ENCODE measurements at places on chromosomes 7 and 10.
A peak's percentile ranks its signal among the peaks of the same experiment; 100 is the strongest.

DNA sequence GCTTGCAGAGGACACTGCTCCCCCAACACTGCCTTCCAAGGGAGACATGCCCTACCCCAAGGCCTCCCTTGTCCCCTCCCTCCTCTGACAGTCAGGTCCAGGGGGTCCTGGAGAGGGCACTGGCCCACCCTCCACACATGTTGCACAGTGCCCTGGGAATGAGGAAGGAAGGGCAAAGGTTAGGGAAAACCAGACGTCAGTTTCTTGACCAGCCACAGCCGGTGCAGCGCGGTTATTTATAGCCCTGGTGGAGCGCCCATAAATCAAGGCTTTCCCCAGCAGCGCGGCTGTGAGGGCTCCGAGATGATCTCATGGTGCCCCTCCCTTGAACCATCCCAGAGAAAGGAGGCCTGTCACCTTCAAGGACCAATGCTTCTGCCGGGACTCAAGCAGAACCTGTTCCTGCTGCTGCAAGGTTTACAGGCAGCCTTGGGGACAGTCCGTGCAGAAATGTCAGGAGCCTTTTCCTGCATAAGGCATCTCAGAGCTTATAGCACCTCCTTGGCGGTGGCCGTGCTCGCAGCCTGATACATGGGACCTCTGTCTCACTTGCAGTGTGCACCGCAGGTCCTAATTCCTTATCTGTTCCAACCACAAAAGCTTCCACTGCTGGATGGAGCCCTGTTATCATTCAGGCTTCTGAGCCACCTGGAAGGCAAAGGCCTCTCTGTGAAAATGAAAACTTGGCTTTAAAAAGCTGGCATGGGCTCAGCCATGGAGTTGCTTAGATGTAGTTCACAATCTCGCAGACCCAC, 127.3 kb downstream of the LHPP start:
- no peak for DNase-seq

- no peak for DNase-seq
Measured at GRCh38 chr10:3666525-3667302, 118.3 kb downstream of the KLF6 start.

GRCh38 chr7:40714363-40715052, 579.7 kb downstream of the SUGCT start:
- DNase-seq: no peak

GRCh38 chr10:73837072-73837471, 25.7 kb upstream of the NDST2 start:
- DNase-seq: peak; percentile 50

DNA sequence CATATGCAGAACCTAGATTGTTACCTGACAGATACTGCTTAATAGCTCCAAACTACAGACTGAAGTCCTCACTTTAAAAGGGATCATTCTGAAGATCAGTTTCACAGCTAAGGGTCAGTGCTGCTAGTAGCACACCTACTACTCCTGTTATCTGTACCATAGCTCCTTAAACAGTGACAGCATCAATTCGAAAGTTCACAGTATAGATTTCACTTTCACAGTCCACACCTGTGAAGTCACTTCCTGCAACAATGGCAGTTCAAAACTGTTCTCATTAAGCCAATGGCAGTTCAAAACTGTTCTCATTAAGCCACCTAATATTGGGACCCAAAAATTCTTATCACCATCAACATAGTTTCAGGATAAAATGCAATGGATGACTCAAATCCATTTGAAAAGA, 10.7 kb upstream of the FHIP2A start:
- DNase-seq: no peak

DNA sequence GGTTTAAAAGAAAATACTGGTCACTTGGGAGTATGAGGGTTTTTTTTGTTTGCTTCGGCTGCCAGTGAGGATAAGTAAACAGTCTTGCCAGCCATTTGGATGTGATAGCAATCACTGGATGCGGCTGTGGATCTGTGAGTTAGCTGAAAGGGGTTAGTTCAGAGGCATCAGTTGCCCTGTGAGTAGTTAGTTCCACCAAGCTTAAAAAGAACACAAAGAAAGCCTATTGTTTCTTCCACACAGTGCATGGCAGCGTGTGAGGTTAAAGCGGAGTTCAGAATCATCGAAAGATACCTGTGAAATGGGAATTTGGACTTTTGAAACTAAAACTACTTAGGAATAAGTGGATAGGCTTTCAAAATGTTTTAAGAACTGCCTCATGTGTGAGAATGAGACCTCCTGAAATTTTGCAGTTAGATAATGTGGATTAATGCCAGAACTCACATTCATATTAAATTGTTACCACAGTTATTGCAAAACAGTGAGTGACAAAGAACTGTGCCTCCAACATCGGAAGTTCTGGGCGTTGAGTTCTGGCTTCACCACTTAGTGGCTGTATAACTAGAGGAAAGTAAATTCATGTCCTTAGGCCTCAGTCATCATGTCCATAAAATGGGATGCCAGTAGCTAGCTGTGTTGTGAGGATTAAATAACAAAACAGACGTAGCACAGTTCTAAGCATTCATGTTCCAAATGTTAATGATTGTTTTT, 31.3 kb downstream of the KIAA1217 start:
- DNase-seq: peak; percentile 18

DNA sequence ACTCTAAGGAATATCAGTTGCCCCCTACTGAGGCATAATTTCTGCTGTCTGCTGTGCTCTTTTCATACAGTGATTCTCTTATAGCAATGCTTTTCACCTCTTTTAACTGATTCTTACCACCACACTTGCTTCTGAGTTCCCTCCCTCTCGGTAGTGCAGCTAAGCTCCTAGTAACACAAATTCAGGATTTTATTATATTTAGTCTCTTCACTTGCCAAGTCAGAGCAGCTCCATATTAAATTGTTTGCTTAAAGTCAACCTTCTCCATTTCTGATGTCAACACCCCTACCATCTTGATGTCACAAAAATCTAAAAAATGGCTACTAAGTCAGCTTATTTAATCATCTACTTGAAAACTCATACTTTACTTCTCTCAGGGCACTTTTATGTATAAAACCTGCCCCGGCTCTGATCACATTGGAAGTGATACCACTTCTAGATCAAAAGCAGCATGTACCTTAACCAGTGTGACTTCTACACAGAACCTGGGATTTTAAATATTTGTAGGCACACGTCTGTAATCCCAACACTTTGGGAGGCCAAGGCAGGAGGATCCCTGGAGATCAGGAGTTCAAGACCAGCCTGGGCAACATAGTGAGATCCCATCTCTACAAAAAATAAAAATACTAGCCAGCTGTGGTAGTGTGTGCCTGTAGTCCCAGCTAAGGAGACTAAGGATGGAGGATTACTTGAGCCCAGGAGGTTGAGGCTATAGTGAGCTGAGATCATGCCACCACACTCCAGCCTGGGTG, 55.3 kb downstream of the GDI2 start:
- no peak for DNase-seq

DNA sequence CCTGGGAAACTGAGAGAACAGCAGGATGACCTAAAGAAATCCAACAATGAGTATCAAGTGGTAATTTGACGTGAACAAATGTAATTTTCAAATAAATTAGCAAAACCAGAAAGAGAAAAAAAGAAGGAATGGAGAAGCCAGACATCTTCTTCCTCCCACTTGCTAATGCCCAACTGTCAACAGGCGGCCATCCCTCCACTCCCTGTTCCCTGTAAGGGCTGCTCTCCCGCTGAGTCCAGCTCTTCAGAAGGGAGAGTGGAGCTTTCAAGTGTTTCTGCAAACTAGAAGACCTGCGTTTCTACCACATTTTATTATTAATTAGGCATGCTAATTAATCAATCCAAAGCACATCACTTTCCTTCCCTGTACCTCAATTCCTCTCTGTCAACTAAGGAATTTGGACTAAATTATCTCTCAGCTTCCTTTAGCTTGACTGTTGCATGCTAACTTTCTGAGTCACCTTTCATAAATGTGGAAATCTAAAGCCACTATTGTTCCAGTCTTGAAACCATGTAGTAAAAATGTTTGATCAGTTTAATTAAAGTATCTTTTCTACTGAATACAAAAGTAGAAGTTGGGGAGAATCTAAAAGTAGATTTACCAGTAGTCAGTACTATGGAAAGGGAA, 48.4 kb upstream of the CUL1 start:
- DNase-seq: no peak

GRCh38 chr7:141123522-141123921, 49.7 kb downstream of the TMEM178B start:
- no peak for DNase-seq

- no peak for DNase-seq
Measured at GRCh38 chr7:50356945-50357268, 52.4 kb downstream of the IKZF1 start.

DNA sequence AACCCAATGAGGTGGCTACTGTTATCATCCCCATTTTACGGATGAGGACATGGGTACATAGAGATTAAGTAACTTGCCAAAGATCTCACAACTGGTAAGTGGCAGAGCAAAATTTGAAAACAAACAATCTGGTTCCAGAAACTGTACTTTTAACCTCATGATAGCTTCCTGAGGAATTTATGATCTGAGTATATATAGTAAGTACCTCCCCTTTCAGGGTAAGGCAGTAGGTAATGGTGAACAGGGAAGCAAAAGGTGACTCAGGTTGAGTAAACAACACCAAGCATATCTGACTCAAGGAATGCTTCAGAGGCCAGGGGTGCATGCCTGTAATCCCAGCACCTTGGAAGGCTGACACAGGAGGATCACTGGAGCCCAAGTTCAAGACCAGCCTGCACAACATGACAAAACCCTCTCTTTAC, 21.1 kb downstream of the KLLN start:
- DNase-seq: no peak

DNA sequence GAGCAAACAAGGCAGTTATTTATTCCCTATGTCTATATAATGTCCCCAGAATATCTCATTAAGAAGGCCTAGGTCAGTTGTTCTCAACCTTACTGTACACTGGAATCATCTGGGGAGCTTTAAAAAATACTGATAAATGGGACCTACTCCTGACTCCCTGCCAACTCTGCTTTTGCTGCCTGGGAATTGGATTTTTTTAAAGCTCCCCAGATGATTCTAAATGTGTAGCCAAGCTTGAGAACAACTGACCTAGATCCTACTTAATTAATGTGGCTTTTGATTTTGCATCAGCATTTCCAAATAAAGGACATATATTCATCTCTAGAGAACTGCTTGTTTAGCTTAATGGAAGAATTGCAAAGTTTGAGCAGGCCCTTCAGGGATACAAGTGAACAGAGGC, 91.7 kb upstream of the HPS1 start:
- DNase-seq: no peak
